GM13977 (cell line): ENCODE measurements at places on chromosomes 12 and 14.

DNA sequence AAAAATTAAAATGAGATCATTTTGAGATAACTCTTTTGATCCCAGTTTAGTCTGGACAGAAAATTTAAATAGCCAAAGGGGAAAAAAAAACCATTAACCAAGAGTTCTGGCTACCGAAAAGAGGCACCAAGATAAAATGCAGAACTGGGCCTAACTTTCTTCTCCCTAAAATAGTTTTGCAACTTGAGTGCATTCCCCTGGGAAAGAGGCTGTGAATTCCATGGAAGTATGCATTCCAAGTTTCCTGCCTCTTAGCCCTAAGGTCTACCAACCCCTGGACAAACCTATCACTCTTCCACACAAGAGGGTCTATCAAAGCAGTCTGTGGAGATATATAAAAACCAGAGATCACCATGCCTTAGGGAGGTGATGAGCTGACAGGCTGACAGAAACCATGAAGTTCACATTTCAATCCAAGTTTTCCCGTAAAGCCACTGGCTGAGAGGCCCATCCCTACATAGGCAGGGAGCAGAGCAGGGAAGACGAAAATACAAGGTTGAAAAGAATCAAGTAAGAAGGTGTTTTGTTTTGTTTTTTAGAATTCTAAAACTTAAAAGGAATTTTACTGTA, 33.8 kb downstream of the DCP1B start:
- no peak for DNase-seq

DNA sequence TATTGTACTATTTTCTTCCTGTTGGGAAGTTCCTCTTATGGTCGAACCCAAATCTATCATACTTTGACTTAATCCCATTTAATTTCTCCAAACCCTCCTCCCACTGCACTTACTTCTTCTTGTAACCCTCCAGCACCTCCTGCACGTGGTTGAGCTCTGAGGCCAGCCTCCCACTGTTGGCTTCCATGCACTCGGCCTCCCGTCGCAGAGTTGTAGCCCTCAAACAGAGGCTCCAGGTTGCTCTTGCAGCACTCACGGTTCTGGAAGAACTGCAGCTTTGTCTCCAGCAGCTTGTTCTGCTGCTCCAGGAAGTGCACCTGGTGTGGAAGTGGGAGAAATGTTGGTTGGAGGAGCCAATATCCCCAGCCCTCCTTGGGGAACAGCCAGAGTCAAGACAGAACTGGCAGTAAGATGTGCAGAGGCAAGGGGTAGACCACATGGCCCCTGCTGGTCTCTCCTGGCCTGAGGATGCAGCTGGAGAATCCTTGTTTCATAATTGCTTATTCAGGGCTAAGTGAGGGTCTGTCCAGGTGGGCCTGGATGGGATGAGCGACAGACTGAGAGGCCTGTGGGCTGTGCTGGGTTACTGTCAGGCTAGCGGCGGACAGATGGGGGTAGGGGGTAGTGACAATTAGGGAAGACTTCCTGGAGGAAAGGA, 18.4 kb upstream of the KRT86 start:
- DNase-seq = no peak

DNA sequence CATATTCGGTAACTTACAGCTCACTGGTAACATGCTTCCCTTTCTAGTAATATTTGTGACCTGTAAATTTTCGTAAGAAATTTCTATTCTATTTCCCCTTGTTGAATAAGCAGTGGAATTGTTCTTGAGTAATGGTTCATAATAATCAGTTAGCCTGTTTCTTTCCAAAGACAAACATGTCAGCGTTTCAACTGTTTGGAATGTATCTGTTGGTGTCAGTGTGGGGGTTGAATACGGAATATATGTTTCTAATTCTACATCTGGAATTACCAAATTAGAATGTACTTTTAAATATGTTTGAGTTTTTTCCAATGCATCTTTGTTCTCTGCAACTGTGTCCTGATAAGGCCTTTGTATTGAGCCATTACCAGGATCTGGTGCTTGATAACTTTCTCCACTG, 2.0 kb downstream of the BBS10 start:
- no peak for DNase-seq

GRCh38 chr12:99386907-99387306, 260.6 kb upstream of the GARIN6 start:
- DNase-seq = peak; percentile 18

GRCh38 chr14:91877376-91877915, 10.1 kb upstream of the TC2N start:
- no peak for DNase-seq

DNA sequence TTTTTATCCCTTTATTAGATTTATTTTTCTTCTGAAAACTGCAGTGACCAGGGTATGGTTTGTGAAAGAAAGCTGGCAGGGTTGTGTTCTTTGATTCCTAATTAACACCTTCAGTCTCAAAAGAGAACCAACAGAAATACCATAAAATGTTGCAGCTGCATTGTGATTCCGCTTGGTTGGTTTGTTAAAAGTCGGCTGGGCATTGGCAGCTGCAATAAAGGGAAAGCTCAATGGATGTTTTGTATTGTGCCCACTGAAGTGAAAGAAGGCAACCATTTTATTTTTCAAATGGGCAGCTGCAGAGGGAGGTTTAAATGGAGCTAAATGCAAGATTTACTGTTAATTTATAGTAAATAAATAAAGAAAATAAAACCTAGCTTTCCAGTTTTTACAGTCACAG, 16.7 kb downstream of the LGR5 start:
- DNase-seq = no peak

GRCh38 chr12:52323001-52323400, 1.8 kb upstream of the KRT83 start:
- DNase-seq = no peak

DNA sequence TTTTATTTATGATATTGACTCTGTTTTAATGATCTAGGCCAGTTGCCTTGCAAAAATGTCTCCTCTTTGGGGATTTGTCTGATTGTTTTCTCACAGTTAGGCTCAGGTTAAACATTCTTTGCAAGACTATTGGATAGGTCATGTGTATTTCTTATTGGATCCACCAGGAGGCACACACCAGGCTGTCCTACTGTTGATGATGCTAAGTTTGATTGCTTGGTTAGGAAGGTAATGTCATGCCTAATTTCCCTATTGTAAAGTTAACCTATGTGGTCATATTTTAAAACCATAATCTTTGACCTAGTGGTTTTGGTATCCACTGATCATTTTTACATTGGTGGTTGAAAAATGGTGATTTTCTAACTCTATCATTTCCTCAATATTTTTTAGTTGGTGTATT, 137.1 kb downstream of the BRMS1L start:
- no peak for DNase-seq

GRCh38 chr12:113232840-113233585, 11.7 kb downstream of the TPCN1 start:
- peak; percentile 60 for DNase-seq

DNA sequence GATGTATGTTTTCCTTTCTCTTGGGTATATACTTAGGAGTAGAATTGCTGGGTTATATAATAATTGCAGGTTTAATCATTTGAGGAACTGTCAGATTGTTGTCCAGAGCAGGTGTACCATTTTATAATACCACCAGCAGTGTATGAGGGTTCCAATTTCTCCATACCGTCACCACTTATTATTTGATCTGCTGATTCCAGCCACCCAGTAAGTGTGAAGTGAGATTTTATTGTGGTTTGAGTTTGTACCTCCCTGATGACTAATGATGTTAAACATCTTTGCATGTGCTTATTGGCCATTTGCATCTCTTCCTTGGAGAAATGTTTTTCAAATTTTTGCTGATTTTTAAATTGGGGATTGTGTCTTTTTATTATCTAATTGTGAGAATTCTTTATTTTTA, 15.1 kb downstream of the NCKAP5L start:
- DNase-seq = no peak

GRCh38 chr12:8156416-8156815, 399 bp upstream of the ZNF705A start:
- no peak for DNase-seq

- no peak for DNase-seq
Observed at GRCh38 chr14:54173802-54174201, 217.2 kb upstream of the BMP4 start.

DNA sequence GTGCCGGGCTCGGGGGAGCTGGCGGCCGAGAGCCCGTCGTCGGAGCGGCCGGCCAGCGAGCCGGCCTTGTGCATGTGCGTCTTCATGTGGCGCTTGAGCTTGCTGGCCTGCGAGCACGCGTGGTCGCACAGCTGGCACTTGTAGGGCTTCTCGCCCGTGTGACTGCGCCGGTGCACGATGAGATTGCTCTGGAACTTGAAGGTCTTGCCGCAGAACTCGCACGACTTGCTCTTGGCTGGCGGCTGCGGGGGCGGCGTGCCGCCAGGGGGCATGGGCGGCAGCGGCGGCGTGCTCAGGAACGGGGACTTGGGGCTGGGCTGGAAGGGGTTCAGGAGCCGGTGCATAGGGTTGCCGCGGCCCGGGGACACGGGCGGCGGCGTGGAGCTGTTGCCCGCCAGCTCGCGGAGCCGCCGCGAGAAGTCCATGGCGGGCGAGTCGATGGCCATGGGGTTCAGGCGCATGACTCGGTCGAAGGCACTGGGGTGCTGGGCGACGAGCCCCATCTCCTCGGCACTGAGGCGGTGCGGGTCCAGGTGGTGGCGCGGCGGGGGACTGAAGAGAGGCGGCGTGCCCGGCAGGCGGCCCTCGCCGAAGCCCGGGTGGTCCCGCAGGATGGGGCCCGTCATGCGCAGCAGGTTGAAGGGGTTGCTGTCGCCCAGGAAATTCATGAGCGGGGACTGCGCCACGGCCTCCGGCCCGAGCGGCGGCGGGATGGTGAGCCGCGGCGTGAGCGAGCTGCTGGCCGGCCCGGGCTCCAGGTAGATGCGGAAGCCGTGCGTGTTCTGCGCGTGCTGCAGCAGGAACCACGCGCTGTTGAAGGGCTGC, 96.5 kb downstream of the BCL11B start:
- DNase-seq = no peak

- peak; percentile 54 for DNase-seq
Observed at GRCh38 chr12:62435303-62436163, 31.1 kb upstream of the MON2 start.

GRCh38 chr12:68069275-68069674, 80.0 kb downstream of the IFNG-AS1 start:
- no peak for DNase-seq

- no peak for DNase-seq
Observed at GRCh38 chr12:95443459-95443858, 30.5 kb upstream of the METAP2 start.

DNA sequence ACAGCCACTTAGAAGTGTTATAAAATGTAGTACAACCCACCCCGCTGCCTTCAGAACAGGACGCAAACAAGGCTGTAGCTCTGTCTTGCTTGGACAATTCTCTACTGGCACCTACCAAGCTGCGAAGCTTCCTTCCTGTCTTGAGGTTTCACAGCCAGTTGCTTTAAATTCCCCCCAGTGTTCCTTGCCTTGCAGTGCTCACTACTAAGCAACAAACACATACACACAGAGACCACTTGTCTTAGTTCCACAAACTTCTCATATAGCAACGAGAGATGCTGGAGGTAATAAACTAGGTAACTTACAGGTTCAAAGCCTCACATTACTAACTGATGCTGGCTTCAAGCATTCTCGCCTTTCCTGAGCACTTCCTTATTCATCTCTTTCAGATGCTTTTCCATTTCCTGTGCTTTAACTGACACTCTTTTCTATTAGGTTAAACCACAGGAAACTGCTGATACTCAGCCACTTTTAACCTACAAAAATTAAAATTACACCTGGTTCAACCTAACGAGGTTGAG, 91.5 kb upstream of the PTGDR start:
- no peak for DNase-seq

DNA sequence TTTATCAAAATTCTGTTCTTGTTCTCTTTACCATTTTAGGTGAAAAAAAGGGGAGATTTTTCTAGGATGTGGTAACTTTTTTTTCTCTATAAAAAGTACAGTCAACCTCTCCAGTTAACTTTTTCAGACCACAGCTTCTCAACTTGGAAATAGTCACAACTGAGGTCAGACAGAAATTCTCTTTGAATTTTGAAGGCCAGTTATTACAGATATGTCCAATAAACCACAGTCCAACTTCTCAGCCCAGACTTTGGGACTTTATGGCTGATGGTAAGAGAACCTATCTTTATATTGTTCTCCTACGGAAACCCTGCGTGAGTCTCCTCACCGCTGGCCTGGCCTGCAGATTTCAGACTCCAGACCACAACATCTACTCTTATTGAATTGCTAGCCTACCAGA, 176.7 kb downstream of the DACT1 start:
- no peak for DNase-seq

- DNase-seq = no peak
Observed at GRCh38 chr14:102854091-102854703, 68.3 kb upstream of the AMN start.

DNA sequence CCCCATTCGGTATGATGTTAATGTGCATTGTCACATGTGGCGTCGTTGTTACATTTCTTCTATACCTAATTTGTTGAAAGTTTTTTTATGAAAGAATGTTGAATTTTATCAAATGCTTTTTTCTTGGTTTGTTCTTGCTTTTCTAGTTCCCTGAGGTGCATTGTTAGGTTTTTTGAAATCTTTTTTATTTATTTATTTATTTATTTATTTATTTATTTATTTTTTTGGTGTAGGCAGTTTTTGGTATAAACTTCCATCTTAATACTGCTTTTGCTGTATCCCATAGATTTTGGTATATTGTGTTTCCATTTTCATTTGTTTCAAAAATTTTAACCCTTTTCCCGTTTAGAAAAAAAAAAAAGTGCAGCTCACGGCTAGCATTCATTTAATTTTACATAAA, 121.1 kb upstream of the HMGA2 start:
- no peak for DNase-seq
